ENCODE measurements at places on chromosomes 7 and 10.

GRCh38 chr7:467393-467828, 52.2 kb downstream of the PDGFA start:
- no peak for DNase-seq

DNA sequence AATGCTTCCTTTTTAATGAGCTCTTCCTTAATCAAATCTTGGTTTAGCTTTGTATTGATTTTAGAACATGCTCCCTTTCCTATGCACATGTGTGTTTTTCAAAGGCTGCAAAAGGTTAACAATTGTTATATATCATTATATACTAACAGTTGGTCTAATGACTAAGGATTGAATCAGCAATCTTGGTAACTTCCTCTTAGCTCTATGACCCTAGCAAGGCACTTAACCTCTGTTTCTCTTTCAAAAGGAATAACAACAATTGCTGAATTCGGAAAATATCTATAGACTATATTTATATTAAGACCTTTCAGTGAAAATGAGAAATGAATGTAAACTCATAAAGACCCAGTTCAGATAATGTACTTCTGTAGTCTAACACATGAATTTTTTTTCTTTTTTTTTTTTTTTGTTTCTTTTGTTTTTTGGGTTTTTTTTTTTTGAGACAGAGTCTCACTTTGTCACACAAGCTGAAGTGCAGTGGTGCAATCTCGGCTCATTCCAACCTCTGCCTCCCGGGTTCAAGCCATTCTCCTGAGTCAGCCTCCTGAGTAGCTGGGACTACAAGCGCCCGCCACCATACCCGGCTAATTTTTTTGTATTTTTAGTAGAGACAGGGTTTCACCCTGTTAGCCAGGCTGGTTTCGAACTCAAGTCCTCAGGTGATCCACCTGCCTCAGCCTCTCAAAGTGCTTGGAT, 48.8 kb downstream of the HOXA1 start:
- DNase-seq, result peak; percentile 45

- no peak for DNase-seq
Measured at GRCh38 chr7:148746135-148746534, 47.4 kb downstream of the CUL1 start.

DNA sequence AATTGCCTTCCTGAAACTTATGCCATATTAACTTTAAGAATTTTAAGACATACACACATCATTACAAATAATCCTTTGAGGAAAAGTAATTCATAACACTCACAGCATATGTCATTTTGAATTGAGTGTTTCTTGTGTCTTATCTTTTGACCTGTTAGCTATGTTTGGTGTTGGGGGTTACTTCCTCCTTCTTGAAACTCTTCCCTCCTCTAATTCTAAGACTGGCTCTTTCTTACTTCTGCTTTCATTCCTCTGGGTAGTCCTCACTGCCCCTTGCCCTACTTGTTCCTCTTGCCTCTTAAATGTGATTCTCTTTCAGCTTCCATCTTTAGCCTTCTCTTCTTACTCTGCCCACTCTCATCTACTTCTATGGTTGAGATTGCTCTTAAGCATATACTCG, 28.3 kb upstream of the PIP4K2A start:
- no peak for DNase-seq

GRCh38 chr10:29714096-29714874, 79.5 kb upstream of the SVIL start:
- peak; percentile 79 for DNase-seq

DNA sequence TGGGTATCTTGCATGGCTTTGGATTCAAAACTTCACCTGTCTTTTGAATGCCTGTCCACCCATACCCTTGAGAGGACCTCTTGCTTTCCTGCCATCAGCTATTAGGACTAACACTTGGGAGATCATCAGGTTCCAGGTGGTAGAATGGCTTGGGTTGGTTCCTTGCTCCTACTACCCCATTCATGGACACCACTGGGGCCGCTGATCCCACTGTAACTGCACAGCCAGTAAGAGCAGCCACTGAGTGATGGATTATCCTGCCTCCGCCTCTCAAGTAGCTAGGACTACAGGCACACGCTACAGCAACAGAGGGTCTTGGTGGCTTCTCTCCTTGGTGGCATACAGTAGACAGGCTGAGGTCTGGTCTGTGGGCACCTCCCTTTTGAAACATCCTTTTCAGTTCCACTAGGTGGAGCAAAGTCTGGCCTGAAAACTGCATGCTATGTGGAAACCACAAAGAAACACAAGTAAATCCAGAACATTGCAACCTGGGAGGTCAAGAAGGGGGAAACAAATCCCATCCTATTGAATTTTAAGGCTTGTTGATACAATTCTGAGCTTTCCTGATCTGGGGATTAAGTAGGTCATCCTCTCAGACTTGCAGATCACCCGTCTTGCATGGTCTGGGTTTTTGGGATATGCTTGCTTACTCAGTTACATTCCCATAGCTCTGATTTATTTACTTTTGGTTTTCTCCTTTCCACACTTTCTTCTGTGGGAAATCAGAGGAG, 9.4 kb downstream of the WBP1L start:
- peak; percentile 64 for DNase-seq

- DNase-seq, result no peak
Measured at GRCh38 chr7:159229683-159230475, 85.2 kb upstream of the VIPR2 start.

DNA sequence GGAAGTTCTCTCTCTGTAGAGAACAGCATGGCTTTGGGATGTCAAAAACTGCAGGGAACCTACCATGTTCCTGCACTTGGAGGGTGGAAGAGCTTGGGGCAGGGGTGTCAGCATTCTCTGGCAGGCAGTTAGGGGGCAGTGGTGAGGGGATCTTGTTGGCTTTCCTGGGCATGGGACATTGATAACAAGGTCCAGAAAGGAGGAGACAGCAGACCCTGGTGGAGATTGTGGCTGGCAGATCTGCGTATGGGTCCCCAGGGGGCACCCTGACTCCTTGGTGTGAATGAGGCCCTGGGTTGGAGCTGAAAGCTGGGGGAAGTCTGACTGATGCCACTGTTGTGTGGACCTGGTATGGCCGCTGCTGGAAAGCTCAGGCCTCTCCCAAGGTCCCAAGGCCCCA, 22.9 kb upstream of the CAMK2B start:
- peak; percentile 28 for DNase-seq

DNA sequence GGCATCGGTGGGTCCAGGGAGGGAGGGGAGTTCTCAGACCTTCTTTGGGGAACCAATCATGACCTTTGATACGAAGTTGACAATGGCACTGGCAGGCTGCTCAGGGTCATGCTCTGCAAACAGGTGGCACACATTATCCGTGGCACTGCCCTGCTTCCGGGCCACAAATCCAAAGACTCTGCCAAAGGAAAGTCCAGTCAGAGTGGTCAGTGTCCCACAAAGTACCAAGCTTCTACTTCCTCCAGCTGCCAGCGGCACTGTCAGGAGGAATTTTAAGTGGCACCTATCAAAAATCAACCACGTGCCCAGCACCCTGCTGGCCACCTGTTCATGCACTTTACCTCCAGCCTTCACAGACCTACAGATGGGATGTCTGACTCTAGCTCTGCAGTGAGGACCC, 303.9 kb downstream of the TNS3 start:
- no peak for DNase-seq

GRCh38 chr10:13925971-13926780, 339.4 kb downstream of the PRPF18 start:
- no peak for DNase-seq

DNA sequence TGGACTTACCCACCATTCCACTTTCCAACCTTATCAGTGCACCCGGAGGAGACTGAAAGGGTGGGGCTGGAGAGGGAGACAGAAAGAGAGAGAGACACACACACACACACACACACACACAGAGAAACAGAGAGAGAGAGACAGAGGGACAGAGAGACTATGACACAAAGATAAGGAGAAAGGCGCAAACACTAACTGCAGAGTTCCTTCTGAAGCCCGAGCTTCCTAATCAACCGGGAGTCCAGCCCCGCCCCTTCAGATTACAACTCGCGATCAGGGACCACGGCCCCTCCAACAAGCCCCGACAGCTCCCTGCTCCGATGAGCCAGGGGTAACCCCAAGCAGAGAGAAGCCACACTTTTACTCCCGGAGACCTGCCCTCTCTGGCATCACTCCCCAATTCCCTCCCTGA, 499 bp downstream of the GAL3ST4 start:
- no peak for DNase-seq

DNA sequence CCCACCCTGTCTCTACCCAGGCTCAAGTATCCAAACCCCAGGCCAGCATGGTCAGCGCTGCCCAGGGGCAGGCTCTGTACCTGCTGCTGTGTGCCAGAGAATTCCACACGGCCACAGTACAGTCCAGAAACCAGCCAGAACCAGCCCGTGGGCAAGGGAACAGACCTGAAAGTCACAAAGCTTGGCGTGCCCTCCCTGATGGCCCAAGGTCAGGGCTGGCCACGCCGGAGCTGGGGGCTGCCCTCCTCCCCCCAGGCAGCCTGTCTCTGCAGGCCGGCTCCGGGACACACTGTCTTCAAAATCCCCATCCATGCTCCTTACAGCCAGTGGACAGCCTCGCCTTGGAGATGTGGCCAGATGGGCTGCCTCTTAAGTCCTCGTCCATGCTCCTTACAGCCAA, 78.4 kb downstream of the CTBP2 start:
- DNase-seq, result no peak

- DNase-seq, result no peak
Measured at GRCh38 chr7:39406467-39406866, 159.7 kb upstream of the YAE1 start.

- DNase-seq, result no peak
Measured at GRCh38 chr10:74892839-74893238, 66.4 kb downstream of the KAT6B start.

DNA sequence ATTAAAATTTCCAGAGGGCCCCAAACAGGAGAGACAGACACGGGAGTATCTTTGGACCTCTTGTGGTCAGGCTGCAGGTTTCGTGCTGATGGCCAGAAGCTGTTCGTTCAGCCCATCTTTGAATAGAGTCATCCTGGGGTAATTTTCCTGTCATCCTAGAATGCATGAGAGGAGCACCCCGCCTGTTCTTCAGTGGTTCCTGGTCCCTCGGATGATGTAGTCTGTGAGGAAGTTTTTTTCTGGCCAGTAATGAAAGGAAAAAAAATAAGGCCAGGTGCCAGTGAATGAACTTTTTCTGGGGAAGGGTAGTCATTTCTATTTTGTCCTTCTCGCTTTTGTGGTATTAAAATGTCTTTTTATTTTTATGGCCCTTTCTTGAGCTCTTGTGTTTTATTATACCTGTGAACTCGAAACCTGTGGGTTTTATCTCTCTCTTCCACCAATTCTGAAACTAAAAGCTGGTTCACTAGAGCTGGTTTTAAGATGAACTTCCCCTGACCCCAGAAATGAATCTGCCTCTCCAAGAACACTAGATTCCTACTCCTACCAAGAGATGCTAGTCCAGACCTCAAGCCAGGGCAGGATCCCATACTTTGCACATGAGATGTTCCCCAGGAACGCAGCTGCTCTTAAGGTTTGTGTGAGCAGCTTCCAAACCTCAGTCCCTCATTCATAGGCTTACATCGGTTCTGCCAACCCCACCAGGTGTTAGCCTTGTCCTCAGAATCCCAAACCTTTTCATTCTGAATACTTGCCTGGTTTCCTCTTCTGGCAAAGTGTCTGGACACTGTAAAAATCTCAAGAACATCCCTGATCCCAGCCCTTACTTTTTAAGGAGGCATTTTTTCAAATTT, 15.4 kb upstream of the MEST start:
- no peak for DNase-seq

DNA sequence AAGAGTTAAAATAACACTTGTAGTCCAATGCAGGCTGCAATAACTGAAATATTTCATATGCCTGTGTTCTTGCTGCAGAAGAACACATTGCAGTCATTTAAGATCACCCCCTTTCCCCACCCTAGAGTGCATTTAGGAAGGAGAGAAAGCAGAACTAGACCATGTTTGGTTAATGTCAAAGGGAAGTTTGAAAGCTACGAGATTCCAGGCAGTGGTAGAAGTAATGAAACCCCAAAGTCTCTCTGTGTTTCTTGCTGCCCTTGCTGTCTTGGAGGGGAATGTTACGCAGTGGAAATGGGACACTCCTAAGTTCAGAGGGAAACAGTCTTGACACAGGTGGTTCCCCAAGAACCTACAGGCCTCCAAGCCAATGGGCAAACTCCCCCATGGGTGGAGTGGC, 242.9 kb downstream of the PTEN start:
- DNase-seq, result no peak

- DNase-seq, result no peak
Measured at GRCh38 chr10:69428165-69428564, 11.4 kb upstream of the TACR2 start.

- peak; percentile 38 for DNase-seq
Measured at GRCh38 chr7:80467069-80467468, 44.8 kb downstream of the GNAT3 start.

GRCh38 chr10:102744374-102745051, 765 bp downstream of the WBP1L start:
- no peak for DNase-seq

GRCh38 chr10:46301056-46301645, 14.4 kb downstream of the ANTXRL start:
- DNase-seq, result no peak

GRCh38 chr10:32972929-32973328, 14.9 kb upstream of the ITGB1 start:
- no peak for DNase-seq

DNA sequence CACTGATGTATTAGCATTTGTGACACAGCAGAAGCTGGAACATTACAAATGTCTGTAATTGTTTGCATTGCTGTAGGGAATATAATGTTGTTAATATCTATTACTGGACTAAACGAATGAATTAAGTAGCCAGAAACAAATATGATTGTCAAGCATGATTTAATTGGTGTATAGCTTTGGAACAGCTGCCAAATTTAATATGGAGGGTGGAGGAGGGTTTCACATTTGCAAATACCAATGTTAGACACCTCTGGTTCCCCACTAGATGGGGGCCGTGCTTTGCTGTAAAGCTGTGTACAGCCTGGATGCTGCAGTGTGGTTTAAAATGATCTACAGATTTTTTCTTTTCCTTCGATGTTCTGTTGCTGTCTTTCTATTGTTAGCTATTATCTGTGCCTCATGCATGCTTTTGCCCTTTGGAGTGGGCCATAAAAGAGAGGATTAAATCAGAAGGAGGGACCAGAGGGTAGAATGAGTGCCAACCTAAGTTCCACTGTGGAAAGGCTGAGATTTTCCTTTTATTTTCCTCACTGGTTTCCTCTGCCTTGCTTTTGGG, 23.1 kb downstream of the DNAJB9 start:
- DNase-seq, result peak; percentile 22

GRCh38 chr10:62016623-62017490, 115.4 kb downstream of the ARID5B start:
- no peak for DNase-seq

- DNase-seq, result no peak
Measured at GRCh38 chr7:23349484-23350157, 50.5 kb downstream of the MALSU1 start.

GRCh38 chr7:131034166-131034881, 293.4 kb upstream of the MKLN1 start:
- DNase-seq, result no peak

GRCh38 chr10:13352519-13352918, 4.4 kb upstream of the SEPHS1 start:
- DNase-seq, result no peak

DNA sequence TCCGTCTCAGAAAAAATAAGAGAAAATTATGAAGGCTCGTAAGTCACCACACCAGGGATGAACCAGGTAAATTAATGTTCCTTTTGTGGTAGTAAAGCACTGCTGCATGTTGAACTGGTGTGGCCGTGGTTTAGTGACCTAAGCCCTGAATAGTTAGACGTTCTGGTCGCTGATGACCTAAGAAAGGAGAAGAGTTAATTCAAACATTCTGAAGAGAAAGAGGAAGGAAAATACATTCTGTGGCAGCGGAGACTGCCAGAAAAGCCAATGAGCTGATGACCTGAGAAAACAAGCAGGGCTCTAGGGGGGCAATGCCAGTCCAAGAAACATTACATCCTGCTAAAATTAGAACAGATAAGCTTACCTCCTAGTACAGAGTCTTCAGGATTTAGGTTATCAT, 17.5 kb downstream of the DNAJC9 start:
- DNase-seq, result no peak

Measured in A549 (cell line).